ENCODE measurements at places on chromosomes 16 and 17. TPM values are rescaled to one million over a fixed set of nuclear protein-coding genes. Genes with fewer than 3 reads are reported as not detected.

Gene SPN
- 2.0 TPM for total RNA-seq

DNA sequence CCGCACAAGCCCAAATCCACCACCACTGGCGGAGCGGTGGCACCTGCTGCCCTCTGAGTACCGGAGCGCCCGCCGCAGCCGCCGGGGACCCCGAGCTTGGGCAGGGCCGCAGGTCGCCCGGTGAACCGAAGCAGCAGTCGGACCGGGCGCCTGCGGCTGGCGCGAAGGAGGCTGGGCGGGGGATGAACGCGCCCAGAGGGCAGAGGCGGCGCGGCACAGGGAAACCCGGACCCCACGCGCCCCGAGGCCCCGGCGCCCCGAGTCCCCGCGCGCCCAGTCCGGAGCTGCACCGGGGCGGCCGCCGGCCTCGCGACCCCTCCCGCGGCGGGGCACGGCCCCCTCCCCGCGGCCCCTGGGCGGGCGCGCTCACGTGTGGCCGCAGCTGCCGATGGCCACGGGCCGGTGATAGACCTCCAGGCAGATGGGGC lies 393 bp downstream of the RNF166 start:
- peak overlapping the region; percentile 96 for H3K4me3 ChIP-seq
- H3K4me1 ChIP-seq = peaks cover 34% of the 10 kb centered on the region
- peak overlapping the region; percentile 45 for H3K27ac ChIP-seq

DNA sequence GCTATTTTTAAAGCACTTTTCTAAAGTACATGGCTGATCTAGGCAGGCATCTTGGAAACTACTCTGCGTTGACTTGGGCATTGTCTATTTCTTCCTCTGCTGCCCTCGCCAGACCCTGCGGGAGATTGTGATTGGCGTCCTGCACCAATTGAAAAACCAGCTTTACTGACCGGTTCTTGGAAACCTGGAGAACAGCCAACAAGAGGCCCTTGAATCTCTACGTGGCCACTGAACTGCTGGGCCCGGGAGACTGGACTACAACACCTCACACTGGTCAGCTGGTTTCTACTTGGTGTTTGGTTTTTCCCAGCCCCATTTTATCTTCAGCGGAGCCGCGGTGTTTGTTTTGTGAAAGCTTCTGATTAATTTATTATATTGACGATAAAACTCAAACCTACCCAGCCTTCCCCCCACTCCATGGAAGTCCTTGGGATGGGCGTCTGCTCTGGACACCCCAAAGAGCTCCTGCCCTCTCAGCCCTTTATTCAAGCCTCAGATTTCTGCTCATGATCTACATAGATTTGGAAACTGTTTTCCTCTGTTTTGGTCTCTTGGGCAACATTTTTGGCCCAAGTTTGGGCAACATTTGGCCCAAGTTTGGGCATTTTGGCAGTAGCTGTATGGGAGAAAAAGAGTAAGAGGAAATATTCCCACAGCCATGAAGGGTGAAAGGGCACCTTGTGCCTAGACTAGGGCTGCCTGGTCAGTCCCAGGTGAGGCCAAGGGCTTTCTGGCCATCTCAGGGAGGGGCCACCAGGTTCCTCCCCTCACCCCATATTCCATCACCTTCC lies 4.7 kb downstream of the MLX start:
- peak; percentile 80 for DNase-seq
- no peak overlapping the region for H3K4me3 ChIP-seq
- H3K4me1 ChIP-seq = peaks cover 43% of the 10 kb centered on the region
- H3K36me3 ChIP-seq = peaks cover 7% of the 10 kb centered on the region
- peak overlapping the region; percentile 15 for H3K27ac ChIP-seq

GRCh38 chr16:88437367-88437964 lies 15.6 kb upstream of the ZFPM1 start:
- H3K36me3 ChIP-seq = no peaks in the 10 kb centered on the region
- H3K27ac ChIP-seq = no peak overlapping the region
- peak; percentile 59 for DNase-seq
- H3K27me3 ChIP-seq = no peaks in the 10 kb centered on the region
- H3K4me1 ChIP-seq = peaks cover 8% of the 10 kb centered on the region

DNA sequence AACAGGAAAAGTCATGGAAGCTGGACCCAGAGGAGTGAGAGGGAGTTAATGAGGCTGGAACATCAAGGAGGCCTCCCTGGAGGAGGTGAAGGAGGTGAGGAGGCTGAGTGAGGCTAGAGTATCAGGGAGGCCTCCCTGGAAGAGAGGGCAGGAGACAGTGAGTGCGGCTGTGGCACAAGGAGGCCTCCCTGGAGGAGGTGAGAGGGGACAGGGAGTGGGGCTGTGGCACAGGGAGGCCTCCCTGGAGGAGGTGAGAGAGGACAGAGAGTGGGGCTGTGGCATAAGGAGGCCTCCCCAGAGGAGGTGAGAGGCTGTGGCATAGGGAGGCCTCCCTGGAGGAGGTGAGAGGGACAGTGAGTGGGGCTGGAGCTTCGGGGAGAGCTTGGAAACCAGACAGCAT lies 5.5 kb downstream of the CAMKK1 start:
- no peak overlapping the region for H3K27ac ChIP-seq
- no peak overlapping the region for H3K4me3 ChIP-seq
- no peak for DNase-seq
- H3K27me3 ChIP-seq = no peaks in the 10 kb centered on the region

Gene HOXB7
- total RNA-seq = 0.52 TPM

- H3K36me3 ChIP-seq = no peaks in the 10 kb centered on the region
- no peaks in the 10 kb centered on the region for H3K4me1 ChIP-seq
- no peaks in the 10 kb centered on the region for H3K27me3 ChIP-seq
- H3K4me3 ChIP-seq = no peak overlapping the region
- H3K27ac ChIP-seq = no peak overlapping the region
Measured at GRCh38 chr16:80345701-80346100, 195.1 kb upstream of the DYNLRB2 start.

DNA sequence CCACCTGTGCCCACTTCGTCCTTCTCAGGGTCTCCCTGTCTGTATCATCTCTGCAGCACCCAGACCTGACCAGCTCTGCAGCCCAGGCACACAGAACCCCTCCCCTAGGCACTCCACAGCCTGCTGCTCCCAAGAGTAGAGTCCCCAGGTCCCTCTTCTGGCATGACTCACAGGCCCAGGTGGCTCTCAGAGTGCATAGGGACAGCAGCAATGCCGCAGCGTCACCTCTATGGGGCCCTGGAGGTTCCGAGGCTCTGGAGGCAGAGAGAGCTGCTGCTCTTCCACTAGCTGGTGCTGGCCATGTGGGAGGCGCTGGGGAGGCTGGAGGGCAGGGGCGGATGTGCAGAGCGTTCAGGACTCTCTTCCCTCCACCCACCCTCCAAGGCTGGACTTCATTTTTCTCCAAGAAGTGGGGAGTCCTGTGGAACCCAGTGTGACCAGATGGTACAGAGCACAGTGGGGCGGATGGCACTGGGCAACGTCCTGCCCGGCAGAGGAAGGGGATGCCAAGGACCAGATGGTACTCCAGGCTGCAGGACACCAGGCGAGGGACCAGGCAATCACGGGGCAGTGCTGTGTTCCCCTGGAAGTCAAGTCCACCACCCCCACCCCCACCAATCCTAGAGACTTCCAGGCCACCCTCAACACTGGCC lies 151.7 kb downstream of the RBFOX3 start:
- no peaks in the 10 kb centered on the region for H3K36me3 ChIP-seq
- H3K27ac ChIP-seq = no peak overlapping the region
- H3K4me3 ChIP-seq = no peak overlapping the region
- no peaks in the 10 kb centered on the region for H3K4me1 ChIP-seq

Gene OR3A3
- not detected for total RNA-seq

DNA sequence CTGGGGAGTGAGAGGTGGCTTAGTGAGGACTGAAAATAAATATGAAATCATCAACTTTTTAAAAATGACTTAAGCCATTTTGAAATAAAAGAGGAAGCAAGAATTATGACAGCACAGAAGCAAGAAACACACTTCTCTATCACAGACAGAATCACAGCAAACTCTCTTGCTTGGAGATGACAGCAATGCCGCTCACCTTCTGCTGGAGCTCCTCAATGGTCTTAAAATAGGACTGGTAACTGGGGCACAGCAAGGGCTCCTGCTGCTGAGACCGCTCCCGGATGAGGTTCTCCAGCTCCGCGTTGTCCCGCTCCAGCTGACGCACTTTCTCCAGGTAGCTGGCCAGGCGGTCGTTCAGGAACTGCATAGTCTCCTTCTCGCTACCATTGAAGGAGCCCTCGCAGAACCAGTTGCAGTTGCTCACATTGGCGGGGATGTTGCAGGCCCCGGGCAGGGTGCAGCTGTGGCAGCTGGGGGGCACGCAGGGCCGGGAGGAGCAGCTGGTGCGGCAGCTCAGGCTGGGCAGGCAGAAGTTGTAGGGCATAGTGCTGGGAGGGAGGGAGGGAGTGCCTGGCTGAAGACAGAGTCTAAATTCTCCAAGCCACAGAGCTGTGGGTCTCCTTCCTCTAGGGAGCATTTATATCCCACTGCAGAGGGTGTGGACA lies at the start of gene KRT31:
KRT31 (minus strand) TSS at position 613 of the 665 bp plus-strand sequence; CDS start at position 544, 69 bp downstream.
- no peaks in the 10 kb centered on the region for H3K4me1 ChIP-seq
- H3K27me3 ChIP-seq = no peaks in the 10 kb centered on the region
- H3K4me3 ChIP-seq = no peak within 1 kb of the TSS
- no peak for DNase-seq
- H3K36me3 ChIP-seq = no peaks in the 10 kb centered on the region
- H3K27ac ChIP-seq = no peak within 1 kb of the TSS

DNA sequence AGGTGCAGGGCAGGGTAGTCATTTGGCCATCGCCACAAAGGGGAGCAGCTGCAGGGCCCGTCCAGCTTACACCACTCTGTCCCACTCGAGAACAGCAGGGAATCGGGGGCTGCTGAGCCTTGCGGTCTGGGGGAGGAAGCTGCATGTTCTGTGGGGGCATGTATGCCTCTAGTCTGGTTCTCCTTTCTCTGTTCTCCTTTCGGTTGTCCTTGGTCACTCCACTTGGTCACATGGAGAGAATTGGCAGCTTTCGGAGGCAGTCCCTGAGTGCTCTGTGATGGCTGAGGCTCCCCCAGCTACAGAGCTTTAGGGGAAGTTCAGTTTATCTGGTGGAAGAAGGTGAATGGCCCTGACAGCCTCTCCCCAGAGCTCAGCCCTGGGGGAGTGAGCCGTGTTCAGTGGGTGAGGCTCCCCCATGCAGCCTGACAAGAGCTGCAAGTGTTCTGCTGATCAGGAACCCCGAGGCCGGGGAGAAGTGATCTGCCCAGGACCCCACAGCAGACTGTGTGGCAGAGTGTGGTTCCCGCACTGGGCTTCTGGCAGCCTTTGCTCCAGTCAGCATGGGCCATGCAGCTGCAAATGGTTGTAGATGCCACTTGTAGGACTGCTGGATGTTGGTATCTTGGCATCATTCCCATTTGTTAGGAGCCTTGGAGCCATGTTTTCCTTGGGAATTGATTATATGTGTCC lies 22.3 kb upstream of the SMPD3 start:
- H3K36me3 ChIP-seq = no peaks in the 10 kb centered on the region
- peaks cover 15% of the 10 kb centered on the region for H3K4me1 ChIP-seq

DNA sequence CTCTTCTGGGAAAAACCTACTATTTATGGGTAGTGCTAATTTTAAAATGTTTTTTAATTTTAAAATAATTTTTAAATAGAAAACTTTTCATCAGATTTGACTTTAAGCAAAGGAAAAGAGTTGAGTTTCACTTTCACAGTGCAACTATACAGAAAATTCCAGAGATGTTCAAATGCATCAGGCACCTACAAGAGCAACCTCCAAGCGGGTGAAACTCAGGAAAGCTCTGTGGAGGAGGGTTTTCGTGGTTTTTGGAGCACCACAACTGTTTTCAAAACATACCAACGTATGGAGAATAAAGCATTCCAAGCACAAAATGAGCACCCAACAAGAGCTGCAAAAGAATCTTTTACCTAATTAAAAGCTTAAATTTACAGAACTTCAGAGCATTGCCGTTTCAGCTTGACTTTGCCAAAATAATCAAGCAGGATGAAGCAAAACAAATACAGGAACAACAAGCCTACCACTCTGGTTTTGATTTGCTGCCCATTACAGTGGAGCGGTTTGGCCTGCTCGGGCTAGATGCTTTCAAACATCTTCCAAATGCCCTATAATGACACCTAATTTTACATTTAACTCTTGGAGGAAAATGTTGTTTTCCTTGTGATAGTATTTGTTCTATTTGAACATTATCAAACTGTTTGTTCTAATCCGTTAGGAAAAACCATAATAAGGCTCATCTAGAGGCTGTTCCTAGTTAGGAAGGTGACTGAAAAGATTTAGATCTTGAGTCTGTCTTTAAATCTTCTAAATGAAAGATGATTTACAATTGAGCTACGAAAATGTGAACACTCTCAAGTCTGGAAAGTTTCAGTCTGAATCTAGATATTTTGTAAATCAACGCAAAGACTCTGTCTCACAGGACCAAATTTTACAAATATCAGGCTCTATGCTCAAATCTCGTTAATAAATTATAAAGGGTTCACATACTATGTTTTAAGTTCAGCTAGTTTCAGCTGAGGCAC lies 34.5 kb downstream of the NACA2 start:
- H3K4me3 ChIP-seq = no peak overlapping the region
- H3K36me3 ChIP-seq = no peaks in the 10 kb centered on the region
- H3K4me1 ChIP-seq = no peaks in the 10 kb centered on the region
- DNase-seq = no peak
- no peak overlapping the region for H3K27ac ChIP-seq

Gene KRT39
- total RNA-seq = not detected

DNA sequence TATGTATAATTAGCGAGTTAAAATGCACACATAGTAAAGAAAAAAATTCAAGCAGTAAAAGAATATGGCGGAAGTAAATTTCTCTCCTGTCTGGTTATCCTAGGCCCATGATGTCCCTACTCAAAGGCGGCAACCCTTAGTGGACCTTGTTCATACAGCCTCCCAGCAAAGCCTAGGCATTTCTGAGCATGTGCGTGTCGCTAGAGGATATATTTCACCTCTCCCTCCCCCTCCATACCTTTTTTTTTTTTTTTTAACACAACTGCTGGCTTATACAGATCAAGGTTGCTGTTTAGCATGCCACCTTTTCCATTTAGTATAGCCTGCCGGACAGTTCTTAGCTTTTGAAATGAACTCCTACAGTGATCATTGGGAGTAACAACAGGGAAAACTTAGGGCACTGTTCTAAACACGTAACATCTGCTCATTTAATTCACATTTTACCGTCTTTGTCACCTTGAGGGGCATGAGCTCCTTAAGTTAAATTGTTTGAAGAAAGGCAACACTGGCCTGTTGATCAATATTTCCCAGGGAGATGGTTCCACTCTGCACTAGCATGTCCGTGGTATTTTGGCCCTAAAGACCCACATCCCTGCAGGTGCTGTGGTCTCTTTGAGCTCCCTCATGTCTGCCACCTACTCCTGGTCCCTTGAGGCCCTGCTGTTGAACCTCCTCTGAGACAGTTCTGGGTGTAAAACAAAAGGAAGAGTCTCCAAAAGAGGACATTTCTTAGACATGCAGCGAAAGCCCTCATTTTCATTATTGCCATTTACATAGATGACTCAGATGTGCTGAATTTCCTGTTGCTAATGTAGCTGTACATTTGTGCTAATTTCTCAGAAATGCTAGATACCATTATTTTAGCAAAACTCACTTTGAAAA lies 4.1 kb upstream of the TNFRSF13B start:
- H3K4me1 ChIP-seq = no peaks in the 10 kb centered on the region
- H3K27me3 ChIP-seq = no peaks in the 10 kb centered on the region
- no peak overlapping the region for H3K27ac ChIP-seq

Measured in body of pancreas (tissue), 4 donors.